B cell (primary cell): ENCODE measurements at places on chromosomes 16 and 17. TPM values are rescaled to one million over a fixed set of nuclear protein-coding genes. Genes with fewer than 3 reads are reported as not detected.
A peak's percentile ranks its signal among the peaks of the same experiment; 100 is the strongest.

DNA sequence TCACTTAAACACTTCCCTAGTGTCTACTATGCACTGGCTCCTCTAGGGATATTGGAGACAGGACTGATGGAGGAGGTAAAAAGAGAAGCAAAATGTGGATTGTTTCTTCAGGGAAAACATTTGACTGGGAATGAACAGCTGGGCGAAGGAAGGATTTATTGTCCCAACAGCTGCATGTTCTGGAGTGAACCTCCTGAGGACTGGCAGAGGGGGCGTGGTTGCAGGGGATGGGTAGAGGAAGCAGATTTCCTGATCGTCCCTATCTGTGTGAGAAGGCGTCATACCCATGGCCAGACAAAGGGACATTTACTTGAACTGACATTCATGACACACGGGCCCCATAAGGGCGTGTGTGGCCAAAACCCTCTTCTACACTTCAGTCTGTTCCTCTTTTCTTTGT, 321.5 kb downstream of the MAP2K4 start:
- no peaks in the 10 kb centered on the region for H3K4me1 ChIP-seq
- H3K36me3 ChIP-seq = no peaks in the 10 kb centered on the region
- no peak for DNase-seq
- H3K27ac ChIP-seq = no peak overlapping the region
- no peaks in the 10 kb centered on the region for H3K27me3 ChIP-seq

DNA sequence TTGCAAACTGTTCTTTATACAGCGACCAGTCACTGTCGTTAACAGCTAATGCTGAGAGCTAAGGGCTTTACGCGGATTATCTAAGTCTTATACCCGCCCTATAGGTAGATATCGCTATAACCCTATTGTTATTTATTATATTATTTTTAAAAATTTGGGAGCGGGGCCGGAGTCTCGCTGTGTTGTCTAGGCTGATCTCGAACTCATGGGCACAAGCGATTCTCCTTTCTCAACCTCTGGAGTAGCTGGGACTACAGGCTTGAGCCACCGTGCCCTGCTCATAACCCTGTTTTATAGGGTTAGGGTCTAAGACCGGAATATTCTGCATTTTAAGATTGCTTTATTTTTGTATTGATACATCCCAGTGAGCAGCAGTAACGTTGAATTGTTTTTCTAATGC, 24.7 kb downstream of the DEF8 start:
- H3K4me1 ChIP-seq = peaks cover 42% of the 10 kb centered on the region
- DNase-seq = no peak
- H3K4me3 ChIP-seq = peak overlapping the region; percentile 91
- peak overlapping the region; percentile 54 for H3K27ac ChIP-seq
- no peaks in the 10 kb centered on the region for H3K27me3 ChIP-seq

GRCh38 chr16:77599793-77600415, 122.4 kb upstream of the NUDT7 start:
- H3K4me3 ChIP-seq = no peak overlapping the region
- no peaks in the 10 kb centered on the region for H3K36me3 ChIP-seq
- no peak for DNase-seq
- no peak overlapping the region for H3K27ac ChIP-seq
- H3K27me3 ChIP-seq = no peaks in the 10 kb centered on the region
- no peaks in the 10 kb centered on the region for H3K4me1 ChIP-seq

DNA sequence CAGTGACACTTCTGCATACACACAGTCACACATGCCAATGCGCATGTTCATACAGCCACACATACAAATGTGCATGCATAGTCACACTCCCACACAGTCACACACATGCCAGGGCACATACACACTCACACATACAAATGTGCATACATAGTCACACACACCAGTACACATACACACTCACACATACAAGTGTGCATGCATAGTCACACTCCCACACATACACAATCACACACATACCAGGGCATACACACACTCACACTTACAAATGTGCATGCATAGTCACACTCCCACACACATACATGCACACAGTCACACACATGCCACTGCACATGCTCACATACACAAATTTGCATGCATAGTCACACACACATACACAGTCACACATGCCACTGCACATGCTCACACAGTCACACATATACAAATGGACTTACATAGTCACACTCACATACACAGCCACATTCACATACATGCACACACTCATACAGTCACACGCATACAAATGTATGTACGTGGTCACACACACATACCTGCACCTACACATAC, 84.2 kb downstream of the SOCS1 start:
- H3K4me3 ChIP-seq = no peak overlapping the region
- H3K27ac ChIP-seq = no peak overlapping the region
- DNase-seq = no peak
- H3K27me3 ChIP-seq = no peaks in the 10 kb centered on the region
- peaks cover 38% of the 10 kb centered on the region for H3K36me3 ChIP-seq

DNA sequence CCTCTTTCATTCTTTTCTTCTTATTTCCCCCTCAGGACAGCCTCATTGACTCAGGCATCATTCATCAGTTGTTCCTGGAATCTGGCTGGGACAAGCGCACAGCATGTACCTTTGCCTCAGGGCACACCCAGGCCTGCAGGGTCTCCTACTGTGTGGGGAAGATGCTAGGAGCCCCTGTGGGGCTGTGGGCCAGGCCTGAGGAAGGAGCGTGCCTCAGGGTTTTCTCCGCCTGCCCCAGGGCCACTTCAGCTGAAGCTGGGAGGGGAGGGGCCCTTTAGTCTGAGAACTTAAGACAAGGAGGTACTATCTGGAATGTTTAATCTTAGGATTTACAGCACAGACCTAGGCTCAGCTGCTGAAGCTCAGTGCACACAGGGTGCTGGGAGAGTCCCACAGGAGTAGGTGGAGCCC, 7.9 kb downstream of the ELMO3 start:
- H3K36me3 ChIP-seq = peaks cover 16% of the 10 kb centered on the region
- no peak overlapping the region for H3K27ac ChIP-seq
- H3K4me3 ChIP-seq = no peak overlapping the region
- no peak for DNase-seq
- no peaks in the 10 kb centered on the region for H3K27me3 ChIP-seq

DNA sequence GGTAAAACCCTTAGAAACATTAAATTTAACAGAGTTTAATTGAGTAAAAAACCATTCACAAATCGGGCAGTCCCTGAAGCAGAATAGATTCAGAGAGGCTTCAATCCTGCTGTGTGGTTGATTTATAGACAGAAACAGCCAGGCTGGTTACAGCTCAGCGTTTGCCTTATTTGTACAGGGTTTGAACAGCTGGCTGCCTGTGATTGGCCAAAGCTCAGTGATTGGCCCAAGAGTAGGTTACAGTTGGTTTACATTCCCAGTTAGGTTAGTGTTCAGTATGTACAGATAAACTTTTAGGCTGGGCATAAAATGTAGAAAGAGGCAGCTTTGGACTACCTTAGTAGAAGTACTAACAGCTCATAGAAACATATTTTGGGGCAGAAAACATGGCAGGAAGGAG, 210.4 kb upstream of the ELAC2 start:
- H3K36me3 ChIP-seq = no peaks in the 10 kb centered on the region
- no peak overlapping the region for H3K27ac ChIP-seq
- DNase-seq = no peak
- H3K4me1 ChIP-seq = no peaks in the 10 kb centered on the region
- H3K4me3 ChIP-seq = no peak overlapping the region

DNA sequence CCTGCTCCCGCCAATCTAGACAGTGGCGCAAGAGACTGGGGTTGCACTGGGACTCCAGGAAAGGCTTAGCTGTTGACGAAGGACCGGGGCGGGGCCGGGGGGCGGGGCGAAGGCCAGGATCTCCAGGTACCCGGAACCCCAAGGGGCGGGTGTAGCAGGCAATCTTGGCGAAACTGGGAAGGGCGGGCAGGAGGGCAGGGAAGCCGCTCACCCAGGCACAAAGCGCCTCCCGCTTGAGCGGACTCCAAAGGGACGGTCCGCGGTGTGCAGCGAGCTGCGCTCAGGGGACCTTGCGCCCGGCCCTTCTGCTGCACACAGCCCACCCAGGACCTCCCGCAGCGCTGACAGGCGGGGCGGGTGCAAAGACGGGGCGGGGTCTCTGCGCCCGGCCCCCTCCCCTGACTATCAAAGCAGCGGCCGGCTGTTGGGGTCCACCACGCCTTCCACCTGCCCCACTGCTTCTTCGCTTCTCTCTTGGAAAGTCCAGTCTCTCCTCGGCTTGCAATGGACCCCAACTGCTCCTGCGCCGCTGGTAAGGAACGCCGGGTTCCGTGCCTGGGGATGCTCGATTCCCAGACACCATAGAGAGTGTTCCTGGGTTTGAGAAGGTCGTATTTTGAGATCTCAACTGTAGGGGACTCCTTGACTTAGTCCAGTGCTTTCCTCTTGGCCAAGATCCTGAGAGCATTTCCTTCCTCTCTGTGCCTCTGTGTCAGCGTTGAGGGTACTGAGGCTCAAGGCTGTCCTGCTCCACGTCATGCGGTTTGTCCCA, at the start of gene MT1F:
Gene MT1F (plus strand): TSS at position 405 of the 772 bp plus-strand sequence. CDS start 100 bp downstream, at position 505.
- H3K4me1 ChIP-seq = peaks cover 32% of the 10 kb centered on the region
- H3K27ac ChIP-seq = no peak within 1 kb of the TSS
- no peaks in the 10 kb centered on the region for H3K36me3 ChIP-seq

GRCh38 chr17:74413491-74413890, 18.4 kb upstream of the GPRC5C start:
- no peaks in the 10 kb centered on the region for H3K27me3 ChIP-seq
- DNase-seq = no peak
- no peak overlapping the region for H3K4me3 ChIP-seq
- no peaks in the 10 kb centered on the region for H3K4me1 ChIP-seq

DNA sequence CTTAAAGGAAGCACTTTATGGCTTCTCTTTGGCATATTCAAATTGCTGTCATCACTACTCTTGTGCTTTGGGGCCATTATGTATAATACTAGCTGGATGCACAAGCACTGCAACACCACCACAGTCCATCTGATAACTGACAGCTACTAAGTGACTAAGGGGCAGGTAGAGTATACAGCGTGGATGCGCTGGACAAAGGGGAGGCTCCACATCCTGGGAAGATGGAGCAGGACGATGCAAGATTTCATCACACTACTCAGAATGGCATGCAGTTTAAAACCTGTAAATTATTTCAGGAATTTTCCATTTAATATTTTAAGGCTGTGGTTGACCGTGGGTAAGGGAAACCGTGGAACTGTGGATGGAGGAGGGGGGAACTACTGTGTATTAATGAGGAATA, 25.0 kb downstream of the MPRIP start:
- DNase-seq = no peak
- H3K27me3 ChIP-seq = no peaks in the 10 kb centered on the region
- H3K4me1 ChIP-seq = peaks cover 21% of the 10 kb centered on the region

DNA sequence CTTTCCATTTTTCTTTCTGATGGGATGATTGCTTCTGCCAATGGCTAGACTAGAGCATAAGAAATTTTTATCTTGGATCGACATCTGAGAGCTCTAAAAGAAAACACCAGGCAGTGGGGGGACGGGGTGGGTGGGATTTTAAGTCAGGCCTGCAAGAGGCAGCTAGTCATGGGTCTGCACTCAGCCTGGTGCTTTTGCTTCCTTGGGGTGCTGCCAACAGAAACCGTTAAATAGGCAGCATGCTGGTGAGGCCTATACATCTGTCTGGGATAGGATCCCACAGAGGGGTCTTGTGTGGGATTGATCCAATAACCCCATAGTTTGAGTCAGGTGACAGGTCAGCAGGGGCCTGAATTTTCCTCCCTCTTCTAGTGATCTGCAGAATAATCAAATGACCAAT, 26.9 kb downstream of the ZNRF1 start:
- no peaks in the 10 kb centered on the region for H3K36me3 ChIP-seq
- no peaks in the 10 kb centered on the region for H3K27me3 ChIP-seq
- H3K4me1 ChIP-seq = no peaks in the 10 kb centered on the region
- no peak overlapping the region for H3K4me3 ChIP-seq

DNA sequence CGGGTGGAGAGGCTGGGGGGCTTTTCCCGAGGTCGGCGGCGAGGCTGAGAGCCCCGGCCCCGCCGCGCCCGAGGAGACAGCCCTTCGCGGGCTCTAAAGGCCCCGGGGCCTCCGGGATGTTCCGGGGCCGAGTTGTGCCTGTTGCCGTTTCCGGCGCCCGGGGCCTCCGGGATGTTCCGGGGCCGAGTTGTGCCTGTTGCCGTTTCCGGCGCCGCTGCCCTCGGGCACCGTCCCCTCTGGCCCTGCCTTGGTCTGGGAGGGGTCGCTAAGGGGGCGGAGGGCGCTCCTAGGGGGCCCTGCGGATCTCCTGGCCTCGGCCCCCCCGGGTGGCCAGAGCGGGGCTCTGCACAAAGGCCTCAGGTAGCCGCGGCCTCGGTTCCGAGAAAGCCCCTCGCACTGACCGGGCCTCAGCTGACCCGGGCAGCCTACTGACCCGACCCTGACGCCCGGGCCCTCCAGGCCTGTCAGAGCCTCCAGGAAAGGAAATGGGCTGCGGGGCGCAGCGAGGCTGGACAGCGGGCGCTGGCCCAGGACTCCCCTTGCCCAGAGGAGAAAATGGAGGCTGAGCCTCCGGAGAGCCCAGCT, 24.2 kb downstream of the ACTG1 start:
- peaks cover 28% of the 10 kb centered on the region for H3K4me1 ChIP-seq
- DNase-seq = no peak
- no peaks in the 10 kb centered on the region for H3K36me3 ChIP-seq
- peak overlapping the region; percentile 82 for H3K27ac ChIP-seq
- H3K27me3 ChIP-seq = peaks cover 4% of the 10 kb centered on the region

GRCh38 chr17:70499067-70499786, 329.9 kb downstream of the KCNJ2 start:
- H3K27ac ChIP-seq = no peak overlapping the region
- no peaks in the 10 kb centered on the region for H3K27me3 ChIP-seq
- no peak for DNase-seq
- no peak overlapping the region for H3K4me3 ChIP-seq
- H3K36me3 ChIP-seq = no peaks in the 10 kb centered on the region

DNA sequence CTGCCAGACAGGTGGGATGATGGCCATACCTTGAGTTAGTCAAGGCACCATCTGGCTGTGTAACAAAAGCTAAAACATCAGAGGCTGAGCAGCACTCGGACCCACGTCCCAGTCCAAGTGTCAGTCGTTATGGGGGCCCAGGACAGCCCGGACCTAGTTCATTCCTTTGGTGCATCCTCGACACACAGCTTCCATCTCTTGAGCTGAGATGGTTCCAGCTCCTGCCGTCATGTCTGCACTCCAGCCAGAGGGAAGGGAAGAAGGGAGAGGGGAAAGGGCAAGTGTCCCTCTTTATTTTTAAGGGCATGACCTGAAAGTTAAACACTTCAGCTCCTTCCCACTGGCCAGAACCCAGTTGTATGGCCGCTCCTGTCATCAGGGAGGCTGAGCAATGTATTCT, 218.0 kb downstream of the SEC14L1 start:
- H3K36me3 ChIP-seq = no peaks in the 10 kb centered on the region
- peaks cover 18% of the 10 kb centered on the region for H3K4me1 ChIP-seq
- H3K4me3 ChIP-seq = no peak overlapping the region
- H3K27ac ChIP-seq = no peak overlapping the region
- DNase-seq = no peak
- no peaks in the 10 kb centered on the region for H3K27me3 ChIP-seq

Gene SRCIN1
- total RNA-seq = 0.44 and 0.66 TPM in 2 replicates

Gene ADAMTS18
- not detected in 2 replicates for total RNA-seq

Gene TMC7
- total RNA-seq = not detected in 2 replicates

Gene KRTAP2-3
- not detected in 2 replicates for total RNA-seq

Gene CCL4
- 7.6 and 8.8 TPM in 2 replicates for total RNA-seq

Gene ORC6
- total RNA-seq = 4.7 and 7.0 TPM in 2 replicates

Gene SNX20
- 43.0 and 47.7 TPM in 2 replicates for total RNA-seq

Gene HID1
- 1.7 and 3.9 TPM in 2 replicates for total RNA-seq

Gene OTOP3
- total RNA-seq = not detected in 2 replicates

Gene KRTAP2-4
- total RNA-seq = not detected in 2 replicates

Gene MYH3
- total RNA-seq = 10.9 and 13.5 TPM in 2 replicates

Gene CD7
- 0.58 and 0.67 TPM in 2 replicates for total RNA-seq

Gene HYDIN
- total RNA-seq = 0.10 TPM in 1 of 2 replicates, not detected in the other
